Aorta (tissue), 5 donors: ENCODE measurements at places on chromosomes 6 and 20. TPM values are rescaled to one million over a fixed set of nuclear protein-coding genes. Genes with fewer than 3 reads are reported as not detected.

The WFDC12 gene
- not detected for polyA plus RNA-seq

DNA sequence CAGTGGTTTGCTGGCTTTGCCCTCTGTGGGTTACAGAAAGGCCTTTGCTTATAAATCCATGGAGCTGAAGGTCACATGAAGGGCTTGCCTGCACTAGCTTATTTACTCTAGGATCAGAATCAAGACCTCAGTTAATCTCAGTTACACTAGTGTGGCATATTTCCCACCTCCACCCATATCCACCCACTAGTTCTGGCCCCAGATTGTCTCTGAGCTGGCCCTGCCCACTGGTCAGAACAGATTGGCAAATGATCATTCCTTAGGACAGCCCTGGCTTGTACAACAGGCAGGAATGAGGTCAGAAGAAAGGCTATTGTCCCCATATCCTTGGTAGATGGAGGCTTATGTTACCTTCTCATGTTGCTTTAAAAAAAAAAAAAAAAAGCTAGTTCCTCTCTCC, 33.3 kb upstream of the SASH1 start:
- H3K4me1 ChIP-seq: no peaks in the 10 kb centered on the region
- no peaks in the 10 kb centered on the region for H3K36me3 ChIP-seq

DNA sequence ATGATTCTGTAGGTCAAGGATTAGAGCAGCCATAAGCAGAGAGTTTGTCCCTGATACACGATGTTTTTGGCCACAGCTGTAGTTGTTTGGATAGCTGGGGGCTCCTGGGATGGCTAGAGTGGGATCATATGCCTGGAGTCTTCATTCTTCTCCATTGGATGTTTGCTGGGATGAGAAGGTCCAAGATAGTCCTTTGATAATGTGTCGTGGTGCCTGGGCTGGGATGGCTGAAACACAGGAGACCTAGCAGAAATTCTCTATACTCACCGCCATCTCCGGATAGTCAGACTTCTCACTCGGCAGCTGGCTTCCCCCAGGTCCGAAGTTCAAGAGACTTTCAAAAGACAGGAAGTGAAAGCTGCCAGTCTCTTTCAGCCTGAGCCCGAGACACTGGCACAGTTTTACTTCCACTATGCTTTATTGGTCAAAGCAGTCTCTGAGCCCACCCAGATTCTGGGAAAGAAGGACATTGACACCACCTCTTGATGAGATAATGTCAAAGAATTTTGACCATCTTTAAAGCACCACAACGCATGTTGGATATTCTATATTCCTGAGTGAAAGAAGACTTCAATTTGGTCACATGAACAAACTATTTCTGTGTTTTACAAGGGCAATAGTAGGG, 16.0 kb downstream of the MARCKS start:
- H3K36me3 ChIP-seq: no peaks in the 10 kb centered on the region
- no peak overlapping the region for H3K4me3 ChIP-seq
- no peak overlapping the region for H3K27ac ChIP-seq
- no peaks in the 10 kb centered on the region for H3K27me3 ChIP-seq
- H3K4me1 ChIP-seq: peaks cover under 1% of the 10 kb centered on the region
- peak; percentile 68 for DNase-seq

GRCh38 chr6:41642090-41642959, 4.1 kb downstream of the MDFI start:
- H3K4me3 ChIP-seq: no peak overlapping the region
- H3K27me3 ChIP-seq: no peaks in the 10 kb centered on the region
- H3K27ac ChIP-seq: no peak overlapping the region
